ENCODE measurements at places on chromosomes 5 and 9. TPM values are rescaled to one million over a fixed set of nuclear protein-coding genes. Genes with fewer than 3 reads are reported as not detected.

- no peak for DNase-seq
- peaks cover 6% of the 10 kb centered on the region for H3K4me1 ChIP-seq
- peaks cover 2% of the 10 kb centered on the region for H3K36me3 ChIP-seq
- no peak overlapping the region for H3K4me3 ChIP-seq
- H3K27me3 ChIP-seq, result no peaks in the 10 kb centered on the region
Observed at GRCh38 chr9:94904806-94905205, 178.3 kb downstream of the AOPEP start.

- no peak overlapping the region for H3K27ac ChIP-seq
- peaks cover 2% of the 10 kb centered on the region for H3K4me1 ChIP-seq
- H3K27me3 ChIP-seq, result peaks cover 6% of the 10 kb centered on the region
Observed at GRCh38 chr9:124420991-124421543, 5.8 kb upstream of the PSMB7 start.

GRCh38 chr5:179816796-179817469, 3.8 kb upstream of the SQSTM1 start:
- no peaks in the 10 kb centered on the region for H3K36me3 ChIP-seq
- H3K27ac ChIP-seq, result no peak overlapping the region
- no peaks in the 10 kb centered on the region for H3K27me3 ChIP-seq
- DNase-seq, result no peak
- H3K4me3 ChIP-seq, result peak overlapping the region; percentile 73
- H3K4me1 ChIP-seq, result peaks cover 19% of the 10 kb centered on the region

DNA sequence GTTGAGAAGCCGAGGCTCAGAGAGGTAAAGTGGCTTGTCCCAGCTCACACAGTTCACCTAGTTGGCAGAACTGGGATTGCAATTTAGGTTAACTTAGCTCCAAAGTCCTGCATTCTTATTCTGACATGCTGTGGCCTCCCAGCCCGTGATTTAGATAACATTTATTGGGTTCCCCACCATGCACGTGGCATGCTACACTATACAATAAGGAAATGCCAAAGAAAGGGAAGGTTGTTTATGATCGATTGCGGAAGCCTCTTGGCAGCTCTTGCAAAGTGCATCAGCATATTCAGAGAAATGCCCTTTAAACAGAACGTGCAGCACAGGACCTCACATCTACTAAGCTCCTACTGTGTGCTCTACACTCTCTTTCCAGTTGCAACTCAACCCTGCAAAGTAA, 3.2 kb downstream of the NEURL1B start:
- H3K4me3 ChIP-seq, result no peak overlapping the region
- no peak overlapping the region for H3K27ac ChIP-seq
- no peak for DNase-seq

DNA sequence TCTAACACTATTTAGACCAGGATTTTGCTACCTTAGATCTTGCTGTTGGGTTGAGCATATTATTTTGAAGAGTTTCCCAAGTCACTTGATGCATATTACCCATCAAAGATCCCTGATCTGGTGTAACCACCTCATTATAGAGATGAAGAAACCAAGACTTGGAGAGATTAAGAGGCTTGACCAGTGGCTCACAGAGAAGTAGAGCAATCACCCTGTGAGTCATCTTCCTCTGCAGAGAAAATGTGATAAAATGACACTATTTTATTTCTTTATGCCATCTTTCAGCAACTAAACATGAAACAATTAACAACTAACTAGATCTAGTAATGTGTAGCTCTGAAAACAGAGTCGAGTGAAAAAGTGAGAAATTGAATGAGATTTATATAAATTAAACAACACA, 76.1 kb downstream of the KIF4B start:
- no peaks in the 10 kb centered on the region for H3K36me3 ChIP-seq
- H3K4me1 ChIP-seq, result no peaks in the 10 kb centered on the region
- no peak overlapping the region for H3K4me3 ChIP-seq
- no peak overlapping the region for H3K27ac ChIP-seq
- DNase-seq, result no peak

GRCh38 chr9:127679506-127679905, 27.3 kb upstream of the CFAP157 start:
- H3K27ac ChIP-seq, result no peak overlapping the region
- no peaks in the 10 kb centered on the region for H3K27me3 ChIP-seq
- DNase-seq, result no peak
- H3K4me3 ChIP-seq, result no peak overlapping the region
- H3K36me3 ChIP-seq, result peaks cover 51% of the 10 kb centered on the region
- H3K4me1 ChIP-seq, result no peaks in the 10 kb centered on the region

DNA sequence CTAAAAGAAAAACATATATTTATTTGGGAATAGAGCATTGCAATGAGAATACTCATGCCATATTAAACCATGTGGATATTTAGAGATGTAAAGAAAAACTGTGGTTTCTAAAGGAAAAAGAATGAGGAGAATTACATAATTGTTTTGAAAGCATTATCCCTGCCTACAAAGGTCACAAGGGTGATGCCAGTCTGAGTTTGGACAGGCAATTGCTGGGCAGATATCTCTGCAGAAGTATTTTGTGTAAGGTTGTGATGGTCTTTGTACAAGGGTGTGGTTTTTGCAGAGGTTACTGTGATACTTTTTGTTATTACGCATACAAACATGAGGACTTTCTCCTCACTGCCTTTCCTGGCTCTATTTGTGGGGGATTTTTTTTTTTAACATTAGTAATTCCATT, 2022.9 kb upstream of the CDH6 start:
- H3K4me1 ChIP-seq, result no peaks in the 10 kb centered on the region
- no peak overlapping the region for H3K27ac ChIP-seq
- no peaks in the 10 kb centered on the region for H3K27me3 ChIP-seq
- no peak overlapping the region for H3K4me3 ChIP-seq

DNA sequence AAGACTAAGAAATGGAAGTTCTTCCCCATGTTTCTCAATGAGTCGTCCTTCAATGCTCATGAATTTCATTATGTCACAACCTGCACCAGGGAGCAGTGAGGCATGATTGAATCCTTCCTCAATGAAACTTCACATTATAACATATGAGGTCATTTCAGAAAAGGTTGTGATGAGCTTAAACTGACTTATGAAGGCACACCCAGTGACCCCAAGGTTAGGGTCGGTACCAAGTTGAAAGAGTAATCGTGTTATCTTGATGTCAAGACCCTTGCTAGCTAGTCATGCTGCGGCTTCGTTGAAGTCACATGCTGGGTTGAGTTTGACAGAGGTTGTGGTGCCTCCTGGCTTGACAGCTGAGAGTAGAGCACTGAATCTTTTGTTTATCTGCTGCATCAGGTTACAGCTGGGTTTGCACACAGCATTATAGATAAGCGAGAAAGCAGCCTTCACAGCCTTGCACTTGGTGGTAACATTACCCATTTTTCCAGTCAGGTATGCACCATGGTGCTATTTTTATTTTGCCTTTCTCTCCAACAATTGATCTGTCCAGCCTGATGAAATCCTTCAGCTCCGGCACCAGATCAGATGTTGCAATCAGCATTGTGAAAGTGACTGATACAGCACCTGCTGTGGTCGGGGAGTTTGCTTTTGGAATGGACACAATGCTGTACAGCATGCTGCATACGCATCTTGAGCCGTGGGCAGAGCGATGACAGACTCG, 133.2 kb downstream of the ERCC6L2 start:
- no peaks in the 10 kb centered on the region for H3K27me3 ChIP-seq
- peaks cover 11% of the 10 kb centered on the region for H3K36me3 ChIP-seq
- H3K27ac ChIP-seq, result no peak overlapping the region
- H3K4me1 ChIP-seq, result peaks cover 56% of the 10 kb centered on the region

DNA sequence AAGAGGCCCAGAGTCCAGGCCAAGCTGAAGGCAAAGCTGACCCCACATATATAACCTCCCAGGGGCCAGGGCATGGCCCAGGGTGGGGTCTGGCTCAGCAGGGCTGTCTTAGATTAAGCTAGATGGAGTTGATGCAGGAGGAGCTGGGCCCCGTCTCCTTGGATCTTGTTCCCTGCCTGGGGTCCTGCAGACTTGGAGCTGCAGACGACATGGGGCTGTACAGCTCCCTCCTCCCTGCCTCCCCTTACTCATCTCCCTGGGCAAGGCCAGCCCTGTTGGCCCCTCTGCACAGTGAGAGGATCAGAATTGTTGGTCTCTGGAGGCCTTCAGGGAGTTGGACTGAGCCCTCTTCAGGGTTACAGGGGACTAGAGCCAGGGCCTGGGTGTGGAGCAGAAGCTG, 134.9 kb downstream of the RGS3 start:
- H3K36me3 ChIP-seq, result peaks cover 36% of the 10 kb centered on the region
- no peak for DNase-seq
- H3K27ac ChIP-seq, result no peak overlapping the region
- H3K27me3 ChIP-seq, result no peaks in the 10 kb centered on the region

GRCh38 chr9:122080986-122081385, 12.1 kb downstream of the TTLL11 start:
- no peak for DNase-seq
- H3K4me1 ChIP-seq, result peaks cover 7% of the 10 kb centered on the region
- no peak overlapping the region for H3K4me3 ChIP-seq
- H3K27me3 ChIP-seq, result no peaks in the 10 kb centered on the region

- DNase-seq, result no peak
- no peaks in the 10 kb centered on the region for H3K27me3 ChIP-seq
- H3K36me3 ChIP-seq, result no peaks in the 10 kb centered on the region
- no peaks in the 10 kb centered on the region for H3K4me1 ChIP-seq
- no peak overlapping the region for H3K4me3 ChIP-seq
Observed at GRCh38 chr9:82356871-82357270, 368.3 kb downstream of the SPATA31D1 start.

- DNase-seq, result no peak
- no peaks in the 10 kb centered on the region for H3K4me1 ChIP-seq
- no peaks in the 10 kb centered on the region for H3K36me3 ChIP-seq
- peaks cover 9% of the 10 kb centered on the region for H3K27me3 ChIP-seq
- no peak overlapping the region for H3K27ac ChIP-seq
Observed at GRCh38 chr5:172541099-172541772, 86.9 kb upstream of the SH3PXD2B start.

DNA sequence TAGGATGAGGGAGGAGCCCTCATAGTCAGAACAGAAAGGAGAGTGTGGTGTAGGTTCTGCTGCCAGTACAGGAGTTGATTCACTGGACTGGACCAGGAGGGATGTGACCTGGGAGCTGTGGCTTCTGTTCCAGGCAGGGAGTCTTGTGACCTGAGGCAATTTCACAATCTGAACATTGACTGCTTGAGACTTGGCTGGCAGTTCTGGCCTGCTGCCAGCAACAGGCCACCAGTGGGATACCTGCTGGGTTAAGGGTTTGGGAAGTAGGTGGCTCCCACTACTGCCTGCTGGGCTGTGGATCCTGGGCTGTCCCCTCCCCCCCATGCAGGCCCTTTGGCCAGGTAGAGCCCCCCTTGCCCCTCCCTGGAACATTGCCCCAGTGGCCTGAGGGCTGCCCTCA, 268.6 kb upstream of the ARRDC3 start:
- no peaks in the 10 kb centered on the region for H3K4me1 ChIP-seq
- H3K4me3 ChIP-seq, result no peak overlapping the region
- no peak for DNase-seq
- peaks cover 15% of the 10 kb centered on the region for H3K36me3 ChIP-seq
- peaks cover 7% of the 10 kb centered on the region for H3K27me3 ChIP-seq

GRCh38 chr5:79962575-79963222, 28.4 kb downstream of the MTX3 start:
- H3K27me3 ChIP-seq, result peaks cover 16% of the 10 kb centered on the region
- no peaks in the 10 kb centered on the region for H3K4me1 ChIP-seq
- DNase-seq, result no peak
- H3K36me3 ChIP-seq, result no peaks in the 10 kb centered on the region

GRCh38 chr5:179533907-179534306, 16.4 kb upstream of the RUFY1 start:
- peaks cover 26% of the 10 kb centered on the region for H3K4me1 ChIP-seq
- H3K36me3 ChIP-seq, result peaks cover 4% of the 10 kb centered on the region
- H3K27ac ChIP-seq, result peak overlapping the region; percentile 95
- peak overlapping the region; percentile 70 for H3K4me3 ChIP-seq
- no peaks in the 10 kb centered on the region for H3K27me3 ChIP-seq
- no peak for DNase-seq

The UBQLN1 gene
- 65.4 TPM for polyA plus RNA-seq

The ARID3C gene
- not detected for polyA plus RNA-seq

The CFAP90 gene
- not detected for polyA plus RNA-seq

The TOR4A gene
- 0.15 TPM for polyA plus RNA-seq

The RGS14 gene
- polyA plus RNA-seq, result 40.9 TPM

The SLC46A2 gene
- polyA plus RNA-seq, result 0.11 TPM
